SK-MEL-5 (cell line): ENCODE measurements at places on chromosomes 5 and 9.

GRCh38 chr5:134127376-134127861, 12.9 kb downstream of the TCF7 start:
- DNase-seq: no peak

GRCh38 chr9:108676355-108676754, 179.4 kb downstream of the ACTL7B start:
- no peak for DNase-seq

GRCh38 chr9:133987446-133987788, 4.7 kb downstream of the VAV2 start:
- DNase-seq: no peak

DNA sequence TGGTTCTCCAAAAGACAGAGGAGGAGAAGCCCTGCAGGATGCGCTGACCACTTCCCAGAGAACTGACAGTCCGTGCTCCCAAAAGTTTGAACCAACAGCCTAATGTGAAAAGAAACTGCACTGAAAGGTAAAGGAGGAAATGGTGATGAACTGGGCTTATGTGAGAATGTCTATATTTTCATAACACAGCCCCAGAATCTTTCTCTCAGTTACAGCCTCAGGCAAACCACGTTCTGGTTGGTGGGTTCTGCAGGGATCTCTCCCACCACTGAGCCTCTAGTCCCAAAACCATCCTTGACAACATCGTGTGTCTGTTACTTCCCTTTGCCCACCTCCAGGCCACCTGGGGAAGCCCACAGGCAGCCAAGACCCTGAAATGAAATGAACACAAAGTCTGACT, 23.9 kb downstream of the SPARC start:
- DNase-seq: no peak

GRCh38 chr5:123585871-123586270, 73.9 kb downstream of the CSNK1G3 start:
- DNase-seq: no peak

GRCh38 chr5:77086689-77087483, at the start of gene ZBED3:
Gene ZBED3 (minus strand): TSS chr5:77087285. CDS start chr5:77077878, 9,407 bp downstream.
- DNase-seq: peak; percentile 81

DNA sequence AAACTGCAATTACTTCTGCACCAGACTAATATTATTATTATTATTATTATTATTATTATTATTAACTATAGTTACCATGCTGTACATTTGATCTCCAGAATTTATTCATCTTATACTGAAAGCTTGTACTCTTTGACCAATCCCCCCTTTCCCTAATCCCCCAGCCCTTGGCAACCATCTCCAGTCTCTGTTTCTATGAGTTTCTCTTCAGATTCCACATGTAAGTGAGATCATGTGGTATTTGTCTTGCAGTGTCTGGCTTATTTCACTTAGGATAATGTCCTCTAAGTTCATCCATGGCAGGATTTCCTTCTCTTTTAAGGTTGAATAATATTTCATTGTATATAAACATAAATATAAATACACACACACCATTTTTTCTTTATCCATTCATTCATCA, 287.0 kb upstream of the DAB2 start:
- no peak for DNase-seq

DNA sequence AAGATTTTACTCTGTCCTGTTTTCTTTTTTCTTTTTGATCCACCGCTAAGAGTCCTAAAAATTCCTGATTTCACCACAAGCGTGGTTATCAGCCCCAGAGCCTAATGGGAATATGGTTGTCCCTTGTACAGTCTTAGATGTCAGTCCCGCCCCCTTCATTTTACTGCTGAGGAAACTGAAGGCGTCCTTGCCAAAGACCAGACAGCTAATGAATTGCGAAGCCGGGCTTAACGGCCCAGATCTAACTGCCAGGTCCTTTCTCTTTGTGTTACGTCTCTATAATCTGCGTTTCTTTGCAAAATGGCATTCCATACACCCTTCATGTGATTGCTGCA, 497 bp downstream of the NSA2 start:
- DNase-seq: peak; percentile 61

- no peak for DNase-seq
Observed at GRCh38 chr9:71814226-71814625, 45.9 kb upstream of the CEMIP2 start.

DNA sequence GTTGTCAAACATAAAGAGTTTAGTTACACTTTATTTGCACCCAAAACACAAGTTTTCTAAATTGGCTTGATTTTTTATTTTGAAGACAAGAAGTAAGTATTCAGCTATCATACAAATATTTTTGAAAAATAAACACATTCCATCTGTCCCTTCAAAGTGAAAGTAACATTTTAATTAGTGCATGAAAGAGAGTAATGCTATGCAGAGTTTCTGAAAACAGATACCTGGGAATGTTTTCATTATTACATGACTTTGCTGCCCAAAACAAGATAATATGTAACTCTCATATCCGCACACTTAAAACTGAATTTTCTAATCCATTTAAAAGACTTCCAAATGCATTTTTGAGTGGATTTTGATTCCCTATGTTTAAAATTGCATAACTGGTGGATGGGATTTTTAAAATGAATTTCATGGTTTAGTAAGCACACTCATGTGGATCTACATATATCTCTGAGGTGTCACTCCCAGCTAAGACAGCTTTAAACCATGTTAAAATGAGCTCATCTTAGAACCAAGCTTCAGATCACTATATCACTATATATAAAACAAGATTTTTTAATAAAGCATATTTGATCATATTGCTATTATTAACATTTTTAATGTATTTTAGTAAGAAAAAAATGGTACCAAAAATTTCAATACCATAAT, 127.5 kb downstream of the ATPSCKMT start:
- no peak for DNase-seq

GRCh38 chr5:143192191-143192900, 211.1 kb downstream of the NR3C1 start:
- no peak for DNase-seq

DNA sequence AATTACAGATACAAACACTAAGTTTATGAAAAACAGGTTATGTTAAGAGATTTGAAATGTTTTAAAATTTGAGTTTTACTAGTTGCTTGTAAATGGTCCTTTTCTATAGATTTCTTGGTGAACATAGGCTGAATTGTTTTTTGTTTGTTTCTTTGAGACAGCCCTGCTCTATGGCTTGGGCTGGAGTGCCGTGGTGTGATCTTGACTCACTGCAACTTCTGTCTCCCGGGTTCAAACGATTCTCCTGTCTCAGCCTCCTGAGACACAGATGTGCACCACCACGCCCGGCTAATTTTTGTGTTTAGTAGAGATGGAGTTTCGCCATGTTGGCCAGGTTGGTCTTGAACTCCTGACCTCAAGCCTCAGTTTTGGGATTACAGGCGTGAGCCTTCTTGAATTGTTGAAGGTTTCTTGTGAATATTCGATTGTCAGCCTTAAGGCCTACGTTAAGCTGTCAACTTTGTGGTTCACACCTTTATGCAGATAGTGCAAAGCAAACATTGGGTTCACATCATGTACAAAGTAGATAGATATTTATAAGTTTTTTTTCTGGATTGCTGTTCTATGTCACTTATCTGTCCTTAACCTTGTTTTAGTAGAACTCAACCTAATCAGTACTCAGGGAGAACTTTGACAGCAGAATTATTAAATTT, 26.2 kb downstream of the UHRF2 start:
- peak; percentile 41 for DNase-seq

DNA sequence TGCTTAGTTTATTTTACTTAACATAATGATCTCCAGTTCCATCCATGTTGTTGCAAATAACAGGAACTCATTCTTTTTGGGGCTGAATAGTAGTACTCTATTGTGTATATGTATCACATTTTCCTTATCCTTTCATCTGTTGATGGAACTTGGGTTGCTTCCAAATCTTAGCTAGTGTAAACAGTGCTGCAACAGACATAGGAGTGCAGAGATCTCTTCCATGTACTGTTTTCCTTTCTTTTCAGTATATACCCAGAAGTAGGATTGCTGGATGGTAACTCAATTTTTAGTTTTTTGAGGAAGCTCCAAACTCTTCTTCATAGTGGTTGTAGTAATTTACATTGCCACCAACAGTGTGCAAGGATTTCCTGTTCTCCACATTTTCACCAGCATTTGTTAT, 138.8 kb upstream of the POC5 start:
- no peak for DNase-seq

DNA sequence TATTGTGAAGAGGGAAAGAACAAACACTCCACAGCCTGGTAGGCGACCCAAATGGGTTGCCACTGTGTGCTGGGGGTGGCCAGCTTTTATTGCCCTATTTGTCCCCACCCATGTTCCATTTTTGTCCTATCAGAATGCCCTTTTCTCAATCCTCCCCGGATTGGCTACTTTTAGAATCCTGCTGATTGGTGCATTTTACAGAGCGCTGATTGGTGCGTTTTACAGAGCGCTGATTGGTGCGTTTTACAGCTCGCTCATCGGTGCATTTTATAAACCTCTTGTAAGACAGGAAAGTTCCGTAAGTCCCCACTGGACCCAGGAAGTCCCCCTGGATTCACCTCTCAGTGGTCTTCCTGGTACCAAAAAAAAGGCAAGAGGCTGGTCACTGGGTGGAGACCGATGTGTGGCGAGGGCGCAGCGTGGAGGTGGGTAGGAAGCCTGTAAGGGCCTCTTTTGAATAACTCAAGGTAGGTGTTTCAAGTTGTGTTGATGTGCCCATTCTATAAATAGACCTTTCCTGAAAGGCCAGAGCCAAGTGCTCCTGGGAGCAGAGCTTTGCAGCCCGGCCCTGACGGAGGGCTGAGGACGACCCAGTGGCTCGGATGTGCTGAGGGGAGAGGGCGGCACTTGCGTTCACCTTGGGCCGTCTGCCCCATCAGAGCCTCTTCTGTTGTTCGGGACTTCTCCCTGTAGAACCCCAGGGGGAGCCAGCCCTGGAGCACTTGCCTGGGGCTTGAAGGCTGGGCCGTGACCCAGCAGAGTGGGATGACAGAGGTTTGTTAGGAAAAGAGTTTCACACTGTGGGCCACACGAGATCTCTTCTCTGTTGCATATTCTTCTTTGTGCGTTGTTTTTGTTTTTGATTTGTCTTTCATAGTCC, 7.2 kb upstream of the GFPT2 start:
- DNase-seq: no peak

- no peak for DNase-seq
Observed at GRCh38 chr5:27479859-27480258, 441.5 kb upstream of the CDH9 start.

GRCh38 chr5:98308231-98308630, 465.2 kb upstream of the RGMB start:
- no peak for DNase-seq

GRCh38 chr9:124291801-124292396, 34.1 kb downstream of the NEK6 start:
- DNase-seq: no peak

GRCh38 chr9:131348631-131349521, 45.0 kb upstream of the PRRC2B start:
- no peak for DNase-seq
